ENCODE measurements at places on chromosomes 3 and 15.

DNA sequence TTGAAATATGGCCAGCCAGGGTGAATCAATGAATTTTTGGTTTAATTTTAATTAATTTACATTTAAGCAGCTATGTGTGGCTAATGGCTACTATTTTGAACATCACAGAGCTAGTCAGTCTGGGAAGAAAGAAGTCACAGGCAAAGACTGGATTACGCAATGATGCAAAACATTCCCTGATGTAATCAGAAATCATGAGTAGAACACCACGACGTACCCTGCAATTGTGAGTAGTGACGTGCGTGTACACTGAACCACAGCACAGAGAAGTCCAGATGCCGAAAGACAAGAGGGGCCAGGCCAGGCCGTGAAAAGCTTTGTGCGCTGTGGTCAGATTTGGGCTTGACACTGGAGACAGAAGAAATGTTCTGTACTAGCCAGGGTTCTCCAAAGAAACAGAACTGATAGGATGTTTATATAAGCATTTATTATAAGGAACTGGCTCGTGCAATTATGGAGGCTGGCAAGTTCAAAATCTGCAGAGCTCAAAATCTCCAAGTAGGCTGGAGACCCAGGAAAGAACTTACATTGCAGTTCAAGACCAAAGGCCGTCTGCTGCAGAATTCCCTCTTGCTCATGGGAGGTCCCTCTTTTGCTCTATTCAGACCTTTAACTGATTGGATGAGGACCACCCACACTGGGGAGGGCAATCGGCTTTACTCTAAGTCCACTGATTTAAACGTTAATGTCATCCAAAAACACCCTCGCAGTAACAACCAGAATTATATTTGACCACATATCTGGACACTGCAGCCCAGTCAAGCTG is 44.6 kb downstream of the SH3BP5 start:
- no peak for ATAC-seq

- ATAC-seq, result no peak
Measured at GRCh38 chr3:69842789-69843188, 103.5 kb downstream of the MITF start.

GRCh38 chr3:106294121-106294520 is 425.3 kb upstream of the CBLB start:
- ATAC-seq, result no peak

GRCh38 chr3:44058868-44059203 is 182.8 kb upstream of the TOPAZ1 start:
- ATAC-seq, result no peak

DNA sequence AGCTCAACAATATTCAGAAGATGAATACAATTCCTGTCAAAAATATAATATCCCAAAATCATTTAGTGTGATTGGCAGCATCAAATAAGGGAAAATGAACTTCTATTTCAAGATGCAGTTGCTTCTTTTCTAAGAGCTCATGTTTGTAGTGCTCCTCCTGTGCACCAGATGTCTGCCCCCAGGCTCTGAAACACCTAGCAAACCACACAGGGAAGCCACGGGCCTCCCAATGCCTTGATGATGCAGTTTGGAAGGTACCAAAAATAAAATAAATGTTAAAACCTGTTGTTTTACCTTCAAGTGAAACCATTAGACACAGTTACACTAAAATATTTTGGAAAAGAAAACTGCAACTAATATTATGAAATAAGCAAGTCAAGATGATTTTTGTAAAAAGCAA is 22.2 kb downstream of the CFAP20DC start:
- ATAC-seq, result no peak

DNA sequence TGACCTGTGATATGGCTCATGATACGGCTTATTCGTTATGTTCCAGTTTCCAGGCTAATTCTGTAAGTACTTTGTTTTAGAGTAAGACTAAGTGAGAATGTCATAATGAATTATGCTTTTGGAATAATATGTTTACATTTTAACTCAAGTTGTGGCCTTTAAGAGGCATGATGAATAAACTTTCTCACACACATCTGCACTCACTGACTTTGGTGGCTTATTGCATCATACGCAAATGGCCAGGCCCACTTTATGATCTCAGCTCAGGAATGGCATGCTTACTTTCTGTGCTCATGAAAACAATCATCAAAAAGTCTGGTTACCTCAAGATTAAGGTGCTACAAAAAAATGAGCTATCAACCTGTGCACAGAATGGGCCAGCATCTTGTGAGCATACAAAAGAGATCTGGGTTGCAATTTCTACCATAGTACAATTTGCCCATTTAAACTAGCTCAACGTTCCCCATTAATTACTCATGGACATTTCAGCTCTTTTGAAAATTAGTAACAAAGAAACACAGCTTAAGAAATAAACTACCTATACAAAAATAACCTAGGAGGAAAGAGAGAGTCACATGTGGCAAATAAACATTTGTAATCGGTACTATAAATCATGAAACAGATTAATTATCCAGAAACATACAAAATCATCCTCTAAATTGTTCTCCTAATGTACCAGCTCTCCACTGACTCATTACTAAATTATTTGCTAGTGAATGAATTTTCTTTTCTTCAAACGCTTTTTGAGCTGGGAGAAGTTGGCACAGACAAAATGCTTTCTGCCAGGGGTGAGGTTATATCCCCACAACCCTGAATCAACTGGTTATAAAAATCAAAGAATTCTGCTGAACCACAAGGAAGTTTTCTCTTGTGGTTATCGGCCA is 439.0 kb upstream of the ADAMTS9 start:
- peak; percentile 97 for ATAC-seq

DNA sequence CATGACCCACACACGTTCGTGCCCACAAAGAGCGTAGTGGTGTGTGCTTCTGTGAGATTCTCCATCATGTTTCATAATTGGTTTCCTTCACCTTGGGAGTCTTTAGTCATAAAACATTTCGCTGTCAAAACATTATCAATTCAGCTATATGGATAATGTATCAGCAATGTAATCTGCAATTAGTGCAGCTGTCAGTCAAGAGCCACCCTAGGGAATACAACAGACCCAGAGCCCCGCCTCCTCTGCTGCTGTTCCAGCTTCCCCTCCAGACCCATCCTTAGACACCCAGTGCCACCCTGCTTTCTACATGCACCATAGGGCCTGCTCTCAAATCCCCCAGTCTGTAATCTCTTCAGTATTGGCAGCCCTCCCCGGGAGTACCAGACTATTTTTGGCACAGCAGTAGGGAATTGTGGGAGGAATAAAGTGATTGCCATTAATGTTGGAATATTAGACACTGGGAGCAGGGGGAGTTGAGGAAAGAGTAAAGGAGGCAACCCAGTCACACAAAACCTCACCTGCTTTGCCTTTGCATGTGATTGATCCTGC is 31.5 kb upstream of the C3orf80 start:
- ATAC-seq, result no peak

DNA sequence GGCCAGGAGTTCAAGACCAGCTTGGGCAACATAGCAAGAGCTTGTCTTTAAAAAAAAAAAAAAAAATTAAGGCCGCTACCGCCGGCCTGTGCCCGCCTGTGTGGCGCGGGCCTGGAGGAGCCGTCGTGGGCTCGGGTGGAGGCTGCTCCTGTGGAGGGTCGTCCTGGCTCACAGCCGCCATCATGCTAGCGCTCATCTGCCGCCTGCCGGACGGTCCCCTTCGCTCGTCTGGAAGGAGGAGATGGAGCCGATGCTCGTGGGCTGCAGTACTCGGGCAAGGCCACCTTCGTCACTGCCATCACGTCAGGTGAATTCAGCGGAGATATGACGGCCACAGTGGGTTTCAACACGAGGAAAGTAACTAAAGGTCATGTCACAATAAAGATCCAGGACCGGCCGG is 37.4 kb downstream of the TFRC start:
- no peak for ATAC-seq

DNA sequence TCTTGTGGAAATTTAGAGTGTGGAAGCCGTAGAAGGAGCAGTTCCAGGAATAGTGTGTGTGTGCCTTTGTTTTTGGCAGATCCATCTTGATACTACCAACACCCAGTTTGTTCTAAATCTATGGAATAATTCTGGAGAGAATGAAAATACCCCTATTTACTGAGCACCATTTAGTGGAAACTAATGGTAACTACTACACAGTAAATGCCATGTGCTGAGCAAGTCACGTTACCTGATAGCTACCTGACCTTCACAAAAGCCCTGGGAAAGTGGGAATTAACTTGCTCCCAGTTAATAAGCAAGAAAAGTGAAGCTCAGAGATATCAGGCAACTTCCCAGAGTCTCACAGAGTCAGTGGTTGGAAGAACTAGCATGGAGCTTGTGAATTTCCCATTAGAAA is 137.7 kb downstream of the ARPP21 start:
- ATAC-seq, result peak; percentile 53

- no peak for ATAC-seq
Measured at GRCh38 chr3:184322731-184323487, 8.5 kb downstream of the EIF4G1 start.

DNA sequence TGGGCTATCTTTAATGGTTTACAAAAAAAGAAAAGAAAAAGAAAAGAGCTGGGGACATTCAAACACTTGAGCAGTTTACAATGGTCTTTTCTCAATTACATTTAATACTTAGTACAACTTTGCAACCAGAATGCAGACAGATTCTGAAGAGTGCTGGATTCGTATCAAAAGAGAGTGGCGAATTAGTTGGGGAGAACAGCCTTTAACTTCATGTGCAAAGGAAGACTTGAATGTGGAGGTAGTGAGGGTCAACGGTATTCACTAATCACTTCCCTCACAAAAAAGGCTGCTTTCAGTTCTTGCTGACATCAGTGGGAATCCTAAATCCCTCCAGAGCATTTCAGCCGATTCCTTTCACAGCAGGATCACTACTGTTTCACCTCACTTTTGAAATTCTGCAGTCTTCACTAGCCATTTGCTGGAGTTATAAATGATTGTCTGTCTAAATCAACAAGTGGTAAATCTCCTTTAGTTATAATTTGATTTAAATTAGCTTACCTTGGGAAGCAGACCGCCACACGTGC is 323.0 kb upstream of the SEMA6D start:
- ATAC-seq, result no peak

- ATAC-seq, result peak; percentile 39
Measured at GRCh38 chr3:186070996-186071395, 37.9 kb downstream of the ETV5 start.

GRCh38 chr15:97234851-97235610 is 725.5 kb upstream of the ARRDC4 start:
- ATAC-seq, result peak; percentile 67

- ATAC-seq, result no peak
Measured at GRCh38 chr3:179038216-179038898, 33.3 kb downstream of the ZMAT3 start.

DNA sequence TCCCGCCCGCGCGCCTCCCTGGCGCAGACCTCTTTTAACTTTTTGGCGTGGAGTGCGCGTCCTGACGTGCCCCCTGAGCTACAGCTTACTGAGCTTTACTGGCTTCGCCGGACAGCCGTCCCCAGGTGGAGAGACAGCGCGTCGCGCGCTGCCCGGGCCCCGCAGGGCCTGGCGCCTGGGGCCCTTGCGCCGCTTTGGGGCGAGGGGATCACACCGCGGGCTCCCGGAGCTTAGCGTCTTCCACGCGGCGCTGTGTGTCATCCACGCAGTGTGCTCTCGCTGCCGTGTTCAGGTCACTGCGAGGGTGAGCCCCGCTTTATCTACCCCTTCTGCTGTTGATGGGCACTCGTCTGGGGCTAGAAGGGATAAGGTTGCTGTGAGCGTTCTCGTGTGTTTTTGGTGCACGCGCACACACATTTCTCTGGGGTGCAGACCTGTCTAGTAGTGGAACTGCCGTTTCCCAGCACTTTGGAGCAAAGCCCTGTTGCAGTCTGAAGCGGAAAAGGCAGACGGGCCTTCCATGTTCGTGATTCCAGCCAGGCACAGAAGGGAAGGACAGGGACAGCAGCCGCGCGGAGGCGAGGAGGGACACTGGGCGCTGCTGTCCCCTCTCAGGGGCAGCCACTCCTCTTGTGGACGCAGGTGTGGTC is 33.1 kb upstream of the ALDH1L1 start:
- no peak for ATAC-seq

DNA sequence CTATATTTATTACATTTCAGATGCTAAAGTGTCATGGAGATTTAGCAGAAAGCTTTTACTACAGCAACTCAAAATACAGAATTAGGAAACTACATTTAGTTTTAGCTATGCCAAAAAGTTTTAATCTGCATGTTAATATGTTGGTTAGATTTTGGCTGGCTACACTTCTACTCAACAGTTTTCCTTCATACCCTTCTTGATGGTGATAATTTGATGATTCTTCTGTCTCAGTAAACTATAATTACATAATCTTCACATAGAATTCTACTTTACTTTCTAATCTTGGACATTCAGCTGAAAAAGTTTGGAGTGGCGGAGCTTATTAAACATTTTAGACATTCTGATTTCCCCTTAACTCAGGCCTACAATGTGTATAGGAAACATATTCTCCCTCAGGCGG is 10.0 kb upstream of the UTS2B start:
- ATAC-seq, result no peak

- ATAC-seq, result peak; percentile 34
Measured at GRCh38 chr3:71245971-71246880, 337.3 kb downstream of the FOXP1 start.

- peak; percentile 77 for ATAC-seq
Measured at GRCh38 chr3:133040696-133041523, 2.7 kb downstream of the TMEM108 start.

DNA sequence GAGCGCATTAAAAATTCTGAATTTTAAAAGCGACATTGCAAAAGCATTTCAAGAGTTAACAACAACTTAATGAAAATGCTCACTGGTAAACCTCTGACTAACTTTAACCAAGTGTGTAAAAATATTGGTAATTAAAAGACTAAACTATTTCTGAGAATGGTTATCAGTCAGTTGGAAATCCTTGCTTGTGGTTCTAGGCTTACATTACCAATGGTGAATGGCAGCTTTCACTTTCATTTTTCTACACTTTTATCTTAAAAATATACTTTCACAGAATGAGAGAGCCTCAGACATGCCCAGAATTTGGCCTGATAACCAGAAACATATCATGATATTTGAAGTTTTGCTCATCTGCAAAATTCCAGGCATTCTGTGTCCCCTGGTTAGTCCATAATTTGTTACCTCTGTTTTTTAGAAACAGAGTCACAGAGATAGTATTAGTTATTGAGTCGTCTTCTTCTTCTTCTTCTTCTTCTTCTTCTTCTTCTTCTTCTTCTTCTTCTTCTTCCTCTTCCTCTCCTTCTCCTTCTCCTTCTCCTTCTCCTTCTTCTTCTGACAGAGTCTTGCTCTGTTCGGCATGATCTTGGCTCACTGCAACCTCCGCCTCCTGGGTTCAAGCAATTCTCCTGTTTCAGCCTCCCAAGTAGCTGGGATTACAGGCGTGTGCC is 5.5 kb upstream of the RNF111 start:
- no peak for ATAC-seq

DNA sequence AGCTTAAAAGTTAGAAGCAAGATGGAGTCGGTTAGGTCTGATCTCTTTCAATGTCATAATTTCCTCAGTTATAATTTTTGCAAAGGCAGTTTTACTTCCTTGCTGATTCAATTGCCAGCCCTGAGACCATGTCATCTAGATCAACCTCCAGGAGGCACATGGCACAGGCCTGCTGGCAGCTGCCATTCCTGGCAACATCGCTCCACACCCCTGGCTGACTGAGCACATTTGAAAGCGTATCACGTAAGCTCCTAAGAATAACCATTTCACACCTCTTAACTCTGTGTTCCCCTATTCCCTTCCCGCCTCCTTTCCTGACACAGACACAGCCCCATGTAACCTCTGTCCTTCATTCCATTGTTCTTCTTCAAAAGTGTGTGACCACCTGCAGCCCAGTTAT is 313.9 kb upstream of the CTNNB1 start:
- no peak for ATAC-seq

Measured in SK-N-SH treated with all-trans-retinoic acid at 6 μM for 48 hours (cell line).